ENCODE measurements at places on chromosomes 4 and X.

GRCh38 chrX:55029291-55029690 lies 1.5 kb downstream of the ALAS2 start:
- no peak for DNase-seq

- no peak for DNase-seq
Measured at GRCh38 chr4:3527914-3528876, 4.0 kb downstream of the LRPAP1 start.

DNA sequence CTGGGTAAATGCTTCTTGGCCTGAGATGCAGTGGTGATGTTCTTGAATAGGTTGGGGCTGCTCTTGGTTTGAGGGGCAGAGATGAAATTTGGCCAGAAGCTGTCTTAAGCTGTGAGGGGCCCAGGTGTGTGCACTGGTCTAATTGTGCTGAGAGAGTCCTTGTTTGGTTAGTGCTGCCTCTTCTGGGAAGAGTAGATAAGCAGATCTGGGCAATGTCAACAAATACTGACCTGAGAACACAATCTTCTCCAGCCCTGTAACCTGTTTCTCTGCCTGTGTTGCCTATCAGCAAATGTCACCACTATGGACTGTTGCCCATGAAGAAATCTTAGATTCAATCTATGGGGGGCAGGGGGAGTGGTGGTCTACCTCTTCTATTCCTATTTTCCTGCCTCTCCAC lies 17.2 kb upstream of the USP27X start:
- DNase-seq = no peak

GRCh38 chr4:85669204-85669603 lies 194.3 kb downstream of the ARHGAP24 start:
- no peak for DNase-seq

GRCh38 chrX:86724277-86724676 lies 576.0 kb downstream of the DACH2 start:
- DNase-seq = no peak

DNA sequence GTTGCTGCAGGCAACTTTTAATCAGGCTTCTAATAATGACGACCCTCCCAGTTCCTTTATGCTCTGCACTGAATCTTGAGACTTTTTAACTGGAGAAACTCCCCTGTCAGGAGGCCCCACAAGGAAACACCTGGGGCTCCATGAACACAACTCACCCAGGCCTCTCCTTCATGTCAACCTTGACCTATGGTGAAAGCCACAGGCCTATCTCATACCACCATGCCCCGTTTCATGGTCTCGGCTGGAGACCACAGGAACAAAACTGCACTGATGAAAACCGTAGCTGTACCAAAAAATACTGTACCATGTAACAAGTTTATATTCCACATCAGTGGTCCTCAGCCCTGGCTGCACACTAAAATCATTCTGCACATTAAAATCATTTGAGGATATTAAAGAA lies 57.0 kb downstream of the ZNF827 start:
- no peak for DNase-seq

DNA sequence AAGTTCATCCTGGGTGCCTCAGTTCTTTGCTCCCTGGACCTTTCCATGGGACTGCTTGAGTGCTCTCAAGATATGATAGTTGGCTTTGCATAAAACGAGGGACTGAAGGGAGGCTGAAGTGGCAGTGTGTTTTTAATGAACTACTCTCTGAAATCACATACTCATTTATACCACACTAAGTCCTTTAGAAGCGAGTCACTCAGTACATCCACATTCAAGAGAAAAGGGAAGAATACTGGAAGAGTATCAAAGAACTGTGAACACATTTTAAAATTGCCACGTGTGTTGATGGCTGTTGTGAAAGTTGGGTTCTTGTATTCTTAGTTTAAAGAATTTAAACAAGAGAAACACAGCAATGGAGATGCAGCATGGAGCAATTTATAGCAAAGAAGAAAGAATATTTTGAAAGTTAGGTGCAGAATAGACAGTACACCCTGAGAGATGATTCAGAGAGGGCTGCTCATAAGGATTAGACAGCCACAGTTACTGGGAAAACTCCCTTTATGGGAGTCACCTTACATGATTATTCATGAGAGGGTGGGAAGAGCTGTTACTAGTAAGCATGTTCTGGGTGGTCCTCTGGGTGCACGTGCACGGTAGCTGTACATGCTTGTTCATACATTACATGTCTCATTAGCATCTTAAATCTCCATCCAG lies 380.7 kb downstream of the ADGRL3 start:
- no peak for DNase-seq

DNA sequence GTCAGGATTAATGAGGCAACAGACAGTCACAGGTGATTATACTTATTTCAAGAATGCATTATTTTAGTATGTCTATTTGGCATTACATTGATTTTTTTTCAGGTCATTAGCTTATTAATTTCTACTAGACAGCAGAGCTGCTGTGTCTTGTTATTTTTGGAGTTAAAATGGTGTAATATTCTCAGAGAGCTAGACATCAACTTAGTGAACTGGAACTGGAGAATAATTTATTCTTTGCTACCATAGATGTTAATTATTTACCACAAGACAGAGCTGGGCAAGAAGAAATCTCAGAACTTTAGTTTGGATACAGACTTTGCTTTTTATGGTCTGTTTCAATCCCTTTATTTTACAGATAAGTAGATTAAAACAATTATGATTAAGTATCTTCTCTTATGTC lies 10.2 kb upstream of the HPGD start:
- no peak for DNase-seq

Data from activated CD4-positive, alpha-beta T cell treated with anti-CD3 and anti-CD28 coated beads, Interleukin-2, amount 50 U/mL, for 48 hours (primary cell).